ENCODE measurements at places on chromosomes 7 and 10.

DNA sequence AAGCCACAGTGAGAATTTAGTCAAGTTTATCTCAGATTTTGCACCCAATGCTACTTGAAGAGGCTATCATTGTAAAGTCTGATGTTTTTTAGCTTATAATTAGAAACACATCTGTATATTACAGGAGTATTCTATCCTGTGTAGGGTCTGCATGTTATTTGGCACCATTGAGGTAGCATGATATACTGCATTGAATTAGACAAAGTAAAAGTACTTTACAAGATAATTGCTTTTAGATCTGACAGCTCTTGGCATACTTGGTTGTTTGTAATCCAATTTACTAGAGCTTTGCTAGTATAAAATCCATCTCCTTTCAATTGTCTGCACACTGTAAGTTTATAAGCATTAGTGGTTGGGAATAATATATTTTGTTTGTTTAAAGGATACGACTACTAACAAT lies 714.3 kb downstream of the ANKRD7 start:
- DNase-seq, result no peak

DNA sequence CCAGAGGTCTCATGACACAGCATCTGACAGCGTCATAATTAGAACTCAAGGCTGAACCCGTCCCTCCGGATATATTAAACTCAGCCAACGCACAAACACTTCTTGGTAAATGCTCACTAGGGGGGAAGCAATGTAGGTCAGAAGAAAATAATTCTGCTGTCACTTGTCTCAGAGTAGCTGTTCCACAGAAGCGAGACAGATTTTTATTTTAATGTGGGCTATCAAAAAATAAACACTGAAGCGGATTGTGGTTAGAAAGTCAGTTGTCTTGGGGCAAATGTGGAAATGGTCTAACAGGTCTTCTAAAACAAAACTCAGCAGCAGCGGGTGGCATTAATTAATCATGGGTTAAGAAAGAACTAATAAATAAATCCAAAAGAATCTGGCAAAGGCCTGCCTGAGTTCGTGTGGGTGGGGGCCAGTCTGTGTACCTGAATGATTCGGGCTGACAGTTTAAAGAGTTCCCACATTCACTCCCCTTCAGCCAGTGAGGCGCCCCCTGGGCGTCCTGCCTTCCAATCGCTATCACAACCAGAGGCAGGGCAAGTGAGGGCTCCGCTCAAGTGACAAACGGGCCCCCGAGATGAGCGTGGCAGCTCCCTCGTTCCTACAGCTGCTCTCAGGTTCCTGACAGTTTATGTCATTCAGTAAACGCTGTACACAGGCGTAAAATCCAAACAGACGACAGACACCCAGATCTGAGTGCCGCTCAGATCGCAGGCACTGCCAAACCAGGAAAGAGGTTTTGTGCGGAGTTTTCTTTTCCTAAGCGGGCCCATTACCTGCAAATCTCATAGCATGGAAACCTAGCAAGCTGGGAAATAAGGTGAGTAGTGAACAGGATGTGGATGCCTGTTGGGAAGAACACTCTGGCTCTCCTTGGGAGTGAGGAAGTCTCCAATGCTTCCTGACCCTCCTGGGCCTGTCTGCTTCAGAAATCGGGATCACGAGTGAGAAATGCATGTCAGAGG lies 52.9 kb downstream of the NRAP start:
- DNase-seq, result no peak

DNA sequence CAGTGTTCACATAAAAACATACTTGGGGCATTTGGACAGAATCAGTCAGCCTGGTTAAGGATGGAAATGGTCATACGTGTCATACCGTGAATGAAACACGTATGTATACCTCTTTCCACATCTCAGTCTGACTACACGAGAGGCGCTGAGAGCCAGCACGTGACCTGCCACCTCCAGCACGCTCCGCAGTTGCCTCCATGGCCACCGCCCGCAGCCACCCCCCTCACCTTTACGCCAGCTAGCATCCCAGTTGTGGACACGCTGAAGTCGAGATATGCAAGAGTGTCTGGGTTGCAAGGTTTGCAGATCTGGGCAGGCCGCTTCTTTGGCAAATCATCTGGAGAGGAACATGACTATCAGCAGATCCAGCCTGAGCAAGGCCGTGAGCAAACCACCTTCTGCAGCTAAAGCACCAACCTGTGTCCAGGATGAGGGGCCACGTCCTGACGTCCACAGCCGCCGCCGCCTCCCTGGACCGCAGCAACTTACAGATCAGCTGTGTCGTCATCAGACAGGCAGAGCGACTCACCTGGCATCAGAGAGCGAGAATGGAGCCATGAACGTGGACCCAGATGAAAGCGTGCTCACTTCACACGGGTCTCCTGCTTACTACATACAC lies 209.4 kb downstream of the ZMYND11 start:
- no peak for DNase-seq

- no peak for DNase-seq
Observed at GRCh38 chr10:126422567-126422966, 34.3 kb upstream of the ADAM12 start.

GRCh38 chr10:11468126-11468742 lies 143.2 kb downstream of the USP6NL start:
- DNase-seq, result no peak

DNA sequence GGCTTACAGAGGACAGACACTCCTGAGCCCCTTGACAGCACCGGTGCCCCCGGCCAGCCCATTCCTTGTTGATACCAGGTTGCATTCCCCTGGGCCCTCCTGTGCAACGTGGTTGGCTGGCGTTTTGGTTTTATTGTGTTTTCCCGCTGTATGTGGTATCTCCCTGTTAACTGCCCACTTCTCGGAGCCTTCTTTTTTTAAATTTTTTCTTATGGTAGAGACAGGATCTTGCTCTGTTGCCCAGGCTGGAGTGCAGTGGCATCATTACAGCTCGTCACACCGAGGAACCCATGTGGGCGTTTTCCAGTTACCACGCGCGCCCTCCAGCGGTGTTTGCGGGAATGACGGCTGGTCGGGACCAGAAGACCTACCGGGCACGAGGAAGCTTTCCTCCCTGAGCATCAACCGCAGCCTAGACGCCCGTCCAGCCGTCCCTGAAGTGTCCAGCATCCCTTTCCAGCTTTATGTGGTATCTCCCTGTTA lies 16.9 kb upstream of the ZFAND2A start:
- DNase-seq, result peak; percentile 62

GRCh38 chr10:33325929-33326328 lies 8.5 kb downstream of the NRP1 start:
- DNase-seq, result no peak

DNA sequence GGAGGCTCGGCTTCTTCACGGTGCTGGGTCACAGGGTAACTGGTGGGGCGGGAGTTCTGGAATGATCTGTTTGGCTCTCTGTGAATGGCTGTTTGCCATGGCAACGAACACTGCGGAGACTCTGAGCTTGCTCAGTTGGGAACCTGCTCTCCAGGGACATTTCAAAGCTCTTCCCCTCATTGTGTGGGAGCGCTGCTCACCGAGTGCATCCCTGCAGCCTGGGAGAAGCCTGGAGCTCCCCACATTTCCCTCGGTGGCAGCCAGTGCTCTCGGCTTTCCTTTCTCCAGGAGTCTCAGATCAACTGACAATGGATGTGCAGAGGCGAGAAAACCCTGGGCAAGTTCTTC lies 57.6 kb upstream of the CACUL1 start:
- no peak for DNase-seq

- DNase-seq, result no peak
Observed at GRCh38 chr10:30811276-30812017, 181.9 kb upstream of the LYZL2 start.

GRCh38 chr7:156944876-156945275 lies 4.6 kb upstream of the NOM1 start:
- DNase-seq, result no peak

DNA sequence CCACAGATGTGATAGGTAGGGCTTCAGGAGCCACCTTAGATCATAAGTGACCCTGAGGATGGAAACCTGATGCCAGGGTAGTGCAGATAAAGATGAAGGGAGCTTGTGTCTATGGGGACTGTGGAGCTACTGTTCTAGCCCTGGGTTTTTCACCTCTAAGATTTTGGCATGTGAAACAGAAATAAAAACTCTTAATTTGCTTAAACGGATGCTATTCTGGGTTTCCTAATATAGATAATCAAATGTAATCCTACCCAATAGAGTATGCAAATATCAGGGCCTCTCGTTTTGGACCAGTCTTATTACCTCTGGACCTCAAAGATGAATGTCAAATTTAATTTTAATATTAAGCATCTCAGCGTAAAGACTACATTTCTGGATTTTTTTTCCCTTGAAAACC lies 49.3 kb downstream of the ABCB4 start:
- no peak for DNase-seq

DNA sequence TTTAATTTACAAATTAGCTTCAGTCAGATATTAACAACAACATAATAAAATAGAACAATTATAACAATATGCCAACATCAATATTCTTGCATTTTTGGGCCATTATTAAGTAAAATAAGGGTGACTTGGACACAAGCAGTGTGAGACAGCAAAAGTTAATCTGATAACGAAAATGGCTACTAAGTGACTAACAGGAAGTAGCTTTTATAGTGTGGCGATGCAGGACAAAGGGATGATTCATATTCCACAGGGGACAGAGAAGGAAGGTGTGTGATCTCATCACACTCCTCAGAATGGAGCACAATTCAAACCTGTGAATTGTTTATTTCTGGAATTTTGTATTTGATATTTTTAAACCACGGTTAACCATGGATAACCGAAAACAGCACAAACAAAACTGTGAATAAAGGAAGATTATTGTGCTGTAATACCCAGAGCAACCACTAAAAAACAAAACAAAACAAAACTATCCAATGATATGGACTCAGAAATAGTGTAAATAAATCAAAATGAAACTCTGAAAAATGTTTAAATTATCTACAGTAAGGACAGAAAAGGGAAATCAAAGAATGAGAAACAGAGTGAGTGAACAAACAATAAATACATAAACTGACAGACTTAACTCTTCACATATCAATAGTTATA lies 66.9 kb upstream of the TFEC start:
- no peak for DNase-seq

DNA sequence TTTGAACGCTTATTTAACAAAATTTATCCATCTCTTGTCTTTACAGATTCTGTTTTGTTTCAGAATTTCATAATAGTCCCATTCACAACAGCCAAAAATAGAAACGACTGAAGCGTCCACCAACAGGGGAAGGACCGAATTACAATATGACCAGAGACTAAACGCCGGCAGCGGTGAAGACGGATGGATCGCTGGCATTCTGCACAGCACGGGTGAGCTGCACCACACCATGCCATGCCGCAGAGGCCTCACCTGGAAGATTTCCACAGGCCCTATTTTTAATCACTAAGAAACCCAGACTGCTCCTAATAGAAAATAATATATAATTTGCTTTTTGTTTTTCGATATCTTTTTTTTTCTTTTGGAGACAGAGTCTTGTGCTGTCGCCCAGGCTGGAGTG lies 91.0 kb downstream of the ELFN1 start:
- no peak for DNase-seq

DNA sequence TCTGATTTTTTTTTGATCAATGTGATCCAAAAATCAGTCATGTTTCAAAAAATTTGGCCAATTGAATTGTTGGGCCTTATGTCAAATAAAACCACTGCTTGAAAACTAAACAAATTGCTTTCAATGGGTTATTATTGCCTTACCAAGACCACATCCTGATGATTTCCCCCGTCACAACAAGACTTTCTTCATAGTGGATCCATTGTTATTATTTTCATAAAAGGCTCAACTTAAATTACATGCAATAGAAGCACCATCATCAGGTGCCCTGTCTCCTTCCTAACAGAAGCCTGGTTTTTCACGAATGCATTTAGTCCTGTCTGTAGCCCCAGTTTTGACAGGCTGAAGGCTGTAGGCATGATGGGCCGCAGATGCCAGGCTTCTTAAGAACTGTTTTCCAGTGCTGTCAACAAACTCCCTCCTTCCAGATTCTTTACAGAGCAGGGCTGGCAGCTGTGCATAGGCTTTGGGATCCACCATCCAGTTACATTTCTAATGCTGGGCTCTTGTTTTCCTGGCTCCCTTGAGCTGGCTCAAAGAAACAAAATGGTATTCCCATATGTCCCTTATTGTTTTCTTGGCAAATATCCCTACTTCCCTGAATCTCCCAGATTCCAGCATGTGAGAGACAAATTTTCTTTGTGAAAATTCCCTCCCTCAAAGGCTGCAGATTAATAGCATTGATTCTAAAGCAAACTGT lies 302.0 kb downstream of the TWIST1 start:
- no peak for DNase-seq

- DNase-seq, result no peak
Observed at GRCh38 chr10:60414877-60415585, 25.4 kb upstream of the ANK3 start.

DNA sequence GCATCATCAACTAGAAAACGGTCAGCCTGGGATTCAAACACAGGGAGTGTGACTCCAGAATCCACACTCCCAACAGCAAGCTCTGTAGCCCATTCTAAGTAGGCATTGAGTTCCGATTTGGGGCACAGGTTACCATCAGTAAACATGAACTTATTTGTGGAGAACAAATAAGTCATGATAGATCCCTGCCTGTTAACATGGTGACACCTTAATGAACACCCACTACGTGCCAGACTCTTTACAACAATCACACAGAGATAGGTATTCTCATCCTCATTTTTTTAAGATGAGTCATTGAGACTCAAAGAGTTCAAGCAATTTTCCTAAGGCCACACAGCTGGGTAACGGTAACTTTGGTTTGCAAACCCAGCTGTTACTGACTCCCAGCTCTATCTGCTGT lies 91.5 kb downstream of the LYZL2 start:
- no peak for DNase-seq

- DNase-seq, result no peak
Observed at GRCh38 chr10:97505152-97505551, 6.4 kb downstream of the UBTD1 start.

DNA sequence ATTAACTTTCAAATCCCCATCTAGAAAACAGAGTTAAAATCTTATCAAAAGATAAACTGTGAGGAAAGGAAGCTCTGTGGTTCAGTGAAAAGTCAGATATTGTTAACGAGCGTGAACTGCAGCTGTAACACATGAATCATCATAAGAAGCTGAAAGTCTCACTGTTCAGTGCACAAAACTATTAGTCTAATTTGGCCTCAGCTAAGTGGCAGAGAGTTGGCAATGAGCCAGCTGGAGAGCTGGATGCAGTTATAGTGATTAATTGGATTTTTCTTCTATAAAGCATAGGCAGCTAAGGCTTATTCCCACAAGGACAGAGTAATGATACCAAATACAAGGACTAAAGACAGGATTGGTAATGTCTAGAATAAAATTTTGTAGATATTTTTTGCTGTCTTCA lies 101.1 kb upstream of the ABCB5 start:
- no peak for DNase-seq

- DNase-seq, result no peak
Observed at GRCh38 chr10:48184224-48184623, 90.3 kb downstream of the FRMPD2 start.

GRCh38 chr7:31094271-31094670 lies 42.2 kb downstream of the ADCYAP1R1 start:
- no peak for DNase-seq
